ENCODE measurements at places on chromosomes 5 and 9.

DNA sequence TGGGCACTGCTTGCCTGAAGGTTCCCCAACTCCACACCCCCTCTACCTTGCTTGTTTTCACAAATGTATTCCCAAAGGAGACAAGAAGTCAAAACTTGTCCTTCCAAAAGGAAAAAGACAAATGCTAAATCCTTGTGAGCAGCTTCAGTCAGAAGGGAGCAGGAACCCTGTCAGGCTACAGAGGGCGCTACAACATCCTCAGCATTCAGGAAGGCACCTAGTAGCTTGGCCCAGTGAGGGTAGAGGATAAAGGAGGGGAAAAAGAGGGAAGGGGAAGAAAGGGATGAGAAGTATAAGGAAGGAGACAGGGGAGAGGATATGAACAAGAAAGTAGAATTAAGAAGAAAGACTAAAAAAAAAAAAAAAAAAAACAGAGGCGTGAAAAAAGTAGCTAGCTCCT lies 97.5 kb downstream of the MLLT3 start:
- no peak for DNase-seq

- no peak for DNase-seq
Observed at GRCh38 chr5:169298193-169298592, 2.7 kb downstream of the SLIT3 start.

GRCh38 chr5:78594610-78595457 lies 53.7 kb downstream of the LHFPL2 start:
- peak; percentile 98 for DNase-seq

DNA sequence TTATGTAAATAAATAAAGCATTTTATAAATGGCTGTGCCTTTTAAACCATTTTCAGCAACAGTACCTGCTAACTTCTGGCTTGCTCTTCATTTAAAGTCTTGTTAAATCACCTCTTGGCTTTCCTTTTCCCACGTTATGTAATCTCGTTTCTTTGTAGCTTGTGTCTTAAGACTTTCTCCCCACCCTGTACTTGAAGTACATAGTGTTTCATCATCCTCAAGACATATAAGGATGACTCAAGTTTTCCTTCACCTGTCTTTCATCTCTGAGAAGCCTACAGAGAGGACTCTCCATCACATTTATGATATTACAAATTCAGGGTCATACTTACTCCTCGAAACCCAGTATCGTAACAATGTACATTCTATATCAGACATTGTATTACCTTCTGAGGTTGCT lies 33.9 kb downstream of the PRELID2 start:
- no peak for DNase-seq

DNA sequence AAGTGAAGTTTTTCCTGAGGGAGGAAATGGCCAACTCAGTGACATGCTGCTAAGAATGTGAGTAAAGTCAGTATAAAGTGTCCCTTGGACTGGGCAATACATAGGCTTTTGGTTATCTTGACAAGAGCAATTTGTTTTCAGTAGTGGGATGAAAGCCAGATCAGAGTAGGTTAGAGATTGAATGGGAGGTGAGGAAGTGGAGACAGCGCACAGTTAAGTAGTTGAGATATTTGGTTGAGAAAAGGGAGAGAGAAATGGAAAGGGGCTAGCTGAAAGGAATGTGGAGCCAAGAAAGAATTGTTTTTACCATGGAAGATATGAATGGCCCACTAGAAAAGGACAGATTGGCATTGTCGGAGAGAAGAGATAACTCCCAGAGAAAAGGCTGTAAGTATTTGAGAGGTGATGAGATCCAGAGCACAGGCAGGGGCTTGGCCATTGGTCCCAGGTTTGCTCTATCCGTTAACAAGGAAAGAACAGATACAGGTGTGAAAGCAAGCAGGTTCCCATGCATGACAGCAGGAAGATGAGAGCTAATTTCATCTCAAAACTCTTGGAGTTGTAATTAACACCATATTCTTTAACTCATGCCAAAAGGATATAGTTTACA lies 392.0 kb downstream of the NR2F1-AS1 start:
- DNase-seq = no peak

DNA sequence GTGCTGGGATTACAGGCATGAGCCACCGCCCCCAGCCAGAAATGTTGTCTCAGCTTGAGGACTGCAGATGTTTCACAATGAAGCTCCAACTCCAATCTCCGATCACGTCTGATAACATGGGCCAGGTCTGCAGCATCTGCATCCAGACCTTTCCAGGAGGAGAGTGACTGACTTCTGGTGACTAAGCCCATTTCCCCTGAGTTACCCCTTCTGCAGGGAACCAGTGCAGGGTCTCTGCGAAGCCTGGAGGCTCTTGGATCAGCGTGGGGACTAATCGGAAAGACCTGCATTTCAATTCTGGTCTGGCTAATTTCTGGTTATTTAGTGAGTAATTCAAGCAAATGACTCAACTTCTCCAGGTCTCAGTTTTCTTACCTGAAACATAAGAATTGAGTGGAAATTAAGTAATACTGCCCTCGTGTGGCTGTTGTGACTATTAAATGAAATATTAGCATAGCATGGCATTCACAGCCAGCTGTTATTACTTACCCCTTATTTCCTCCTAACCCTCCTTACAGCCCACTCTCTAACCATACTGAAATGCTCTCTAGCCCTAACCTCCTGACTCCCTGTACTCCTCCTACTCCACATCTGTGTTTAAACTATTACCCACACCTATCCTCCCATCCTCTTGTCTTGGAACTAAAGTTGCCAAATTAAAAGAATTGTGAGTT lies 2.2 kb upstream of the GNPDA1 start:
- DNase-seq = peak; percentile 68
